ENCODE measurements at places on chromosomes 3 and 15.

- DNase-seq: no peak
These were observed 79.0 kb downstream of the IGF1R start for GRCh38 chr15:98727115-98728040.

GRCh38 chr15:57385923-57386390 lies 9.7 kb downstream of the CGNL1 start:
- DNase-seq: no peak

GRCh38 chr15:22831473-22831872 lies 7.0 kb upstream of the NIPA2 start:
- no peak for DNase-seq

GRCh38 chr15:72096796-72097195 lies 21.2 kb downstream of the MYO9A start:
- DNase-seq: no peak

DNA sequence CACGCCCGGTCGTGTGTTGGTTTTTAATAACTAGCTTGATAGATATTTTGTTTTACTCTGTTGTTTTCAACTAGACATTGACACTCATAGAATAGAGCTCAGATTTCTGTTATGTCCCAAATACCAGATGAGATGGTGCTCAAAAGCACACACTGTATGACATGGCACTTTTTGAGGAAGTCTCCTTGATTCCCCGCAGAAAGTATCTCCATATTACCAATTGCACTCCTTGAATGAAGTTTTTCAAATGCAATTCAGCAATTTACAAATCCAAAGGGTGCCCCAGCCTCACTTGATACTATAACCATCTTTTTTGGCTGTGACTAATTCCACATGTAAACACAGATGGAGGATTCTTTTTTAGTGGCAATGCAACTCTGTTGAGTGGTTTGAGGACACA lies 92.0 kb upstream of the IGF1R start:
- no peak for DNase-seq

DNA sequence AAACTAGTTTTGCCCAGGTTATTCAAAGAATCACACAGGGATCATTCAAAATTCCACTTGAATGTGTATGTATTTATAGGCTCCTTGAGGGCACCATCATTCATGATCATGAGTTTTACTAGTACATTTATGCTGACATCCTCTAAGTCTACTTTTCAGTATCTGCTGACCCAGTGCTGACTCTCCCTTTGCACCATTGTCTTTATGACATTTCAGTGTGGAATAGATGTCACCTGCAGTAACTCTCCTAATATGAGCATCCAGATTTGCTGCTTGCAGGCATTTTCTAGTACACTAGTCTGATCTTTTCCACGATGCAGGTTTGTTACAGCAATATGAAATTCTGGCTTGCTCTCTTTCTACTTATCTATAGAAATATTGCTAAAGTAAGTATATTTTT lies 1603.5 kb downstream of the SI start:
- DNase-seq: no peak

GRCh38 chr3:10363935-10364334 lies 43.0 kb upstream of the SEC13 start:
- no peak for DNase-seq

- DNase-seq: no peak
These were observed 77.3 kb upstream of the RARB start for GRCh38 chr3:25350725-25351114.

DNA sequence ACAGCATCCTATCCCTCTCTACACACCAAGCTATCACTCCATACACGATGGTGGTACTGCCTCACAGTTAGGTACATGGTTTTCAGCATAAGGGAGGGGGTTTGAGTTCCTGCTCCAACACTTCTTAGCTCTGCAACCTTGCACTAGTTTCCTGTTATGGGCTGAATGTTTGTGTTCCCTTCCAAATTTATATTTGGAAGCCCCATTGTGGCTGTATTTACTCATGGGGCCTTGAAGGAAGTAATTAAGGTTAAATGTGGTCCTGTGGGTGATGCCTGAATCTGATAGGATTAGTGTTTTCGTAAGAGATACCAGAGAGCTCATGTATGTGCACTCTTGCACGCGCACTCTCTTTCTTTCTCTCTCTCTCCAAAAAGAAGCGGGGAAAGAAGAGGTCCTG lies 259.4 kb downstream of the RORA start:
- no peak for DNase-seq

DNA sequence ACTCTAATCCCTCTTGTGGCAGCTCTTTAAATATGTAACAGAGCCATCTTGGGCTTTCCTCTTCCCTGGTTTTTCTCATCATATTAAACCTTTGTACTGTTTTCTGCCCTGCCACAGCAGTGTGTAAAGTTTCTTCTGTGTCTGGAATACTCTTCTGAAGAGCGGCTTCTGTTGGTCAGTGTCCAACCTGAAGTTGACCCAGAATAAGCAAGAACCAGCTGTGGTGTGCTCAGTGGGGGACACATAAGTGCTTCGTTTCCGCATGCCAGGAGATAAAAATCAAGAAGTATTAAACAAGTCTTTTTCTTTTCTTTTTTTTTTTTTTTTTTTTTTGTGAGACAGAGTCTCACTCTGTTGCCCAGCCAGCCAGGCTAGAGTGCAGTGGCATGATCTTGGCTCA lies 173.2 kb upstream of the CHRM5 start:
- no peak for DNase-seq

DNA sequence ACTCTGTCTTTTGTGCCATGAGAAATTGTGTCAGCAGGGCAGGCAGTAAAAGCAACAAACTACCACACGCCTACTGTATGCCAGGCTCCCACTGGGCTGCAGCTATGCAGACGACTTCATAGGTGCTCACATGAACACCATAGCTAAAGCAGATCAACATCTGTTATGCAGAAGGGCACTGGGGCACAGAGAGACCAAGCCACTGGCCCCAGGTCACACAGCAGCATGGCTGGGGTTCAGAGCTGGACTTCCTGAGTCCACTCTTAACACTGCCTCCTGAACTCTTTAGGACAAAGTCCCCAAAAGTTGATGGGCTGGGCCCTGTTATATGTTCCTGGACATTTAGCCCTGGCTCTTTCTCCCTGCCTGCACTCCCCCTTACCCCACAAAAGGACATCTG lies 12.4 kb downstream of the TPRA1 start:
- DNase-seq: no peak

DNA sequence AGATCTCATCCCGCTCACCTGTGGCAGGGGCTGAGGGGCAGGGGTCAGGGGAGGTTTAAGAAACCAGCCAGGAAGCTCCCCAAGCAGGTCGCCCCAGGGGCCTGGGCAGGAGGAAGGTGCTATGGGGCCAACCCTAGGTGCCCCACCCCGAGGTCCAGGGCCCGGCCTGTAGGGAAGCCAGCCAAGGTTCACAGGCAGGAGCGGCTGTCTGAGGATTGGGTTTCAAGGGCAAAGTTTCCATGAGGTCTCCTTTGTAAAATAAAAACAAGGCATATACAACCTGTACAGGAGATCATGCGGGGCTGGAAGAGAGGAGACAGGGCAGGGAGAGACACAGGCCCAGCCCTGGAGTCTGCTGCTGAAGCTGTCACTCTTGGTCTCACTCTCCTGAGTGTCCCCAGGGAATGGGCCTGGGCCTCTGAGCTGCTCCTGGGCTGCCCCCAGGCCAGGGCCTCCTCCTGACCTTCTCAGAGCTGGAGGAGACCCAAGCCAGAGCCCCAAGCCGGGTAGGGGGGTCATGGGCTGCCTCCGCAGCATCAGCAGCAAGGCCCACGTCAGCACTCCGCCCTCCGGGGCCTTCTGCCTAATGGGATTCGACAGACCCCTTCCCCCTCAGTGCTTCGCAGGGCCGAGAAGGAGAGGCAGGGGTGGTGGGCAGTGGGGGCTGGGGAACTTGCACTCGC lies 5.5 kb downstream of the CPLX3 start:
- no peak for DNase-seq

GRCh38 chr3:1591327-1592028 lies 498.7 kb downstream of the CNTN6 start:
- DNase-seq: no peak

DNA sequence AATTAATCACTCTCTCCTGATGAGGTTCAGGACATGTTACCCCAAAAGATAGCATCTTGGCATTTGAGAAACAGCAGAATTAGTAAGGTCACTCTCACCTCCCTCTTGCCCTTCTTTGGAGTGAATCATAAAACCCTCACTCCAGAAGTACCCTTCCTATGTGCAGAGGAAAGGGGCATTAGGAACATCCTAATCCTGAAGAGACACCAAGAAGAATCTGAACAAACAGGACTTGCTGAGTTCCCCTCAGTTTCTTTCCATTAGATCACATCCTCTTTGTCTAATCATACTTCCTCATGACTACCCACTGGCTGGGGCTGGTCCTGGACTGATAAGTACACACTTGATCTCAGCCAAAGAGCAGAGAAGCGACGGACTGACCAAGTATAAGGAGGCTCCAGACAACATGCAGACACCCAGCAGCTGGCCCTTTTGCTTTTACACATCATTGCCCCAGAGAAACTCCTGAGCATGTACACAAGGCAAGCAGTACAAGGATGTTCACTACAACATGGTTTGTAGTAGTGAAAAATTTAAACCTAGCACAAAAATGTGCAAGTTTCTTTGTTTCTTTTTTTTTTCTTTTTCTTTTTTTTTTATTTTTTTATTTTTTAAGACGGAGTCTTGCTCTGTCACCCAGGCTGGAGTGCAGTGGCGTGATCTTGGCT lies 15.0 kb upstream of the TM6SF1 start:
- DNase-seq: no peak

GRCh38 chr3:18420555-18420954 lies 4.6 kb downstream of the SATB1 start:
- no peak for DNase-seq
